ENCODE measurements at places on chromosomes 12 and 14.

DNA sequence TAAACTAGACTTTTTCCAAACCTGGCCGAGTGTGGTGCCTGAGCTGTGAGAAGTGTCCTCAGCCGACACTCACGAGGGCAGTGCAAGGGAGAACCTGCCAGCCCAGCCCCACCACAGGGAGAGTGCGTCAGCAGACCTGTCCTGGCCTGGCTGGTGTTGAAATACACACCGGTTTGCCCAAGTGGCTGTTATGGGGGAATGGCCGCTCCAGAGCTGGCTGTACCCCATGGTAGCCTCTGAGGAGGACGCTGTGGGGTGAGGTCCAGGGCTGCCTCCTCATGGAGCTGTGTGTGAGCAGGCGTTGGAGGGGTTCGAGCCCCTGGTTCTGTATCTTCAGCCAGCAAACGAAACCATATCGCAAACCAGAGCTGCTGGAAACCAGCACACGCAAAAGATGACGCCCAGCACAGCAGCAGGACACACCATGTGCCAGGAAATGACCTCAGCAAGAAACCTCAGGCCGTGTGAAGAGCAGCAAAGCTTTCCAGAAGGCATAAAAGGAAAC lies 9.4 kb downstream of the ANKRD9 start:
- DNase-seq, result no peak

GRCh38 chr12:93127107-93127560 lies 198.0 kb upstream of the EEA1 start:
- no peak for DNase-seq

DNA sequence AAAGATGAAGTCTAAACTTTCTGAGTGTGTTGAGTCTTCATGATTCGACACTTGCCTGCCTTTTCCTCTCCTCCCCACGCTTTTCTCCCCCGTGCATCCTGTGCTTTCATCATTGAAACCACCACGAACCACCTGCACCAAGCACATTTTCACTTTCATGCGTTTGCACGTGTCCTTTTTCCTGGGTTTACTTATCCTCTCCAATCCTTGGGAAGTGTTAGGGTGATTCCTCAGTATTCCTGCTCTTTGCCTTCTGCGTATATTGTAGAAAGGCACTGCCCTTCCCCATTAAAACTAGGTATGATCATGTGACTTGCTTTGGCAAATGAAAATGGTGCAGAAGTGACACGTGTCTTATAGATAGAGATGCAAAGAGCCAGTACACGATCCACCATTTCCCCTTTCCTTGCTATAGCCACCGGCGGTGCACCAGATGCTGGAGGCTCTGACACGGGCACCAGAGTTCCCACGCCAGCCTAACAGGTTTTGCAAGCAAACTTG lies 106.6 kb downstream of the BRMS1L start:
- no peak for DNase-seq

- DNase-seq, result no peak
These were observed 132.2 kb downstream of the FLRT2 start for GRCh38 chr14:85662096-85662495.

- no peak for DNase-seq
These were observed 28.3 kb downstream of the TMEM233 start for GRCh38 chr12:119621878-119622277.

DNA sequence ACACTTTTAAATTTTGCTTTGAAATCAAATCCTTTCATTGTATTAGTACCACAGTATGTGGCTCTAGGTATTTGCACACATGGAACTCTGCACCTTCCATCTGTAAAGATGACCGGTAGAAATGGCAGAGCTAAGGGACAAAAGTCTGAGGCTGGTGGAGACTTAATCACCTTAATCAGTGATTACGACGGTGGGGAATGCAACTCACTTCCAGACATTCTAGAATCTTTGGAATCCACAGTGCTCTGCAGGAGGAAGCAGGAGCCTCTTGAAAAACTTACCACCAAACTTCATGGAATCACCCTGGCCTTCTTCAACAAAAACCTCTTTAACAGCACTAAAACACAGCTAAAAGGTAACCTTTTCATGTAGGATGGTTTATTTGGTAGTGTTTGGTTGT lies 3.9 kb upstream of the DACT1 start:
- DNase-seq, result no peak

DNA sequence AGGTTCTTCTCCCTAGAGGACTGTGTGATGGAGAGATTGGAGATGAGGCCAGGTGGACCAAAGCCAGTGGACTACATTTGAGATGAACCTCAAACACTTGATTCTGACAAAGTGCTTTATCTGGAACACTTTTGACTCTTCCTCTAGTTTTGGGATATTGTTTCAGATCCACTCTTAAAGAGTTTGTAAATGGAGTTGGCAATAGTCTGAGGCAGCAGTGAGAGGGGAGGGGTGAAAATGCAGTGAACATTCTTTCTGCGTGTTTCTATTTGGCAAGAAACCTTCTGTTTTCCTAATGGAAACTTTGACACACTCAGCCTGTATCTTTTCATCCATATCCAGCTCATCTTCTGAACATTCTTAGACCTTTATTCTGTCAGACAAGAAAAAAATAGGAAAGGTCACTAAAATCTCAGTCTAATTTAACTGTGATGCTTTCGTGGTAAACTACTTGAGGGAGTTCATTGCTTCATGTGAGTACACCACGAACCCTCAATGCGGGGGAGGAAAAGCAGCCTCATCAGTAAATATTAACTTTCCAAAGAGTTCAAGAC lies 57.4 kb upstream of the KCNJ8 start:
- no peak for DNase-seq

DNA sequence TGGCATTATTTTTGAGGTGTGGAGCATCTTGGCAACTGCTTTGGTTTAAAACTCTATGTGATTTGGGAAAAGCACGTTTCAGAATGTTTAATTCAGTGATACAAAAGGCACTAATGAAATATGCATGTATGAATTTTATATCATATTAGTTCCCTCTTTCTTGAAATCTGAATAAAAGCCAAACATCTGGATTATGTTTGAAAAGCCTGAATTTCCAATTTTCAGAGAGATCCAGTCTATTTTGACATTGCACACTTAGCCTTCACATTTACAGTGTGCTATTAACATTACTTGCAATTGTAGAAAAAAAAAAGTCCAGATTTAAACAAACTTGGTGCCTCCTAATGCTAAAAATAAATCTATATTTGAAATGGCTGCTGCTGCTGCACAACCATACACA lies 219.1 kb upstream of the NPAS3 start:
- DNase-seq, result no peak

GRCh38 chr14:46215801-46216200 lies 435.8 kb downstream of the RPL10L start:
- DNase-seq, result no peak

DNA sequence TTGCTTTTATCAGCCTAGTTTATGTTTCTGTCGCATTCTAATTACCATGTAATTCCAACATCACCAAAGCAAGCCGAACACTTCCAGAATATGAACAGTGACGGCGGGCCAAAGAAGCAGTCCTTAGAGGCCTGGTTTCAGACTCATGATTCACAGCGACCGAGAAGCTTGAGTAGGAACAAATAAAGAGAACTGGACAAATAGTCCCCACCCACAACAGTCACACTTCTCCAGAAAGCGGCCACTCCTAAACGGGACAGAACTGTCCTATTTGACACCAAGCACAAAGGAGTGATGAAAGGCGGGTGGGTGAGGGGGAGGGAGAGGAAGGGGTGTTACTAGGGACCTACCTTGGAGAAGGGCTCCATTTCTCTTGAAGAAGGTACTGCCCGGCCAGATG lies 136.4 kb downstream of the FOXN3 start:
- no peak for DNase-seq

DNA sequence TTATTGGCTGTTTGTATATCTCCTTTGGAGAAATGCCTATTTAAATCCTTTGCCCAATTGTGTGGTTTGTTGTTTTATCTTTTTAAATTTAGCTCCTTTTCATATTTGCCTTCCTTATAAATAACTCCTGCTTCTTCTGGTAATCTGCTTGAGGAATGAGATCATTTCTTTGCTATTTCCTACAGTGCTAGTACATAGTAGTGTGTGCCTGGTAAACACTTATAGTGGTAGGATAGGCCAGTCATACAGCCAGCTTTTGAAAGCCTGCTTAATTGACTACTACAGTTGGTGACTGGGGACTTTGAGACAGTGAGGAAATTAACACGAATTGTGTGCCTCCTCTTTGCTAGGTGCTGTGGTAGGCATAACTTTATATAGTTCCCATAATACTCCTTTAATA lies 68.7 kb downstream of the BORCS5 start:
- DNase-seq, result no peak

DNA sequence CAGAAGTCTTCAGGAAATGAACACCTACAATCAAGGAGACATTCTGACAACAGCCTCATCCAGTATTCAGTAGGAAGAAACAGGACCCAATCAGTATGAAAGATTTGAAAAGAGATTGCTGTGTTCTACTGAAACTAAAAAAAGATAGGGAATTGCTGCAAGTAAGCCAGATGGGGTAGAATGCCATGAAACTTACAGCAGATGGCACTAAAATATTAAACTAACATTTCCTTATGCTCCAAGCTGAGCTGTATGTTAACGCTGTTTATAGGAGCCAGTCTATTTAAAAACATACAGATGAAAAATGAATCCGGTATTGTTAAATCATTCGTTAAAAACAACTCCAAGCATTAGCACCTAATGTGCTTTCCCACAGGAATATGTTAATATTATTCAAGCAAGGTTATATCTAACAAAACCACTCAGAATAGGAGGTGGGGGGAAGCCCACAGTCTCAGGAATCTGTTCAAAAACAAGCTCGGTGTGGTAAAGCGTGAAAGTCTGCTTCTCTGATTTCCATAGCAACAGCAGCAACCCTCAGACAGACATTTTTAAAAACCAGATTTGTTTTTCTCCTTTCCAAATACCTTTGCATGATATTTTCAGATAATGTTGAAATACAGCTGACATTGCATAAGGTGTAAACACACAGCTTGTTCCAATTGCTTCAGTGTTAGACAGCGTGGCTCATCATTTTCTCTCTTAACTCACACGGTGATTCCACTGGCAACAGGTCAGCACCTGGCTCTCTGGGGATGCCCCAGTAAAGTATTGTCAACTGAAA lies 131.4 kb upstream of the CCDC175 start:
- no peak for DNase-seq

DNA sequence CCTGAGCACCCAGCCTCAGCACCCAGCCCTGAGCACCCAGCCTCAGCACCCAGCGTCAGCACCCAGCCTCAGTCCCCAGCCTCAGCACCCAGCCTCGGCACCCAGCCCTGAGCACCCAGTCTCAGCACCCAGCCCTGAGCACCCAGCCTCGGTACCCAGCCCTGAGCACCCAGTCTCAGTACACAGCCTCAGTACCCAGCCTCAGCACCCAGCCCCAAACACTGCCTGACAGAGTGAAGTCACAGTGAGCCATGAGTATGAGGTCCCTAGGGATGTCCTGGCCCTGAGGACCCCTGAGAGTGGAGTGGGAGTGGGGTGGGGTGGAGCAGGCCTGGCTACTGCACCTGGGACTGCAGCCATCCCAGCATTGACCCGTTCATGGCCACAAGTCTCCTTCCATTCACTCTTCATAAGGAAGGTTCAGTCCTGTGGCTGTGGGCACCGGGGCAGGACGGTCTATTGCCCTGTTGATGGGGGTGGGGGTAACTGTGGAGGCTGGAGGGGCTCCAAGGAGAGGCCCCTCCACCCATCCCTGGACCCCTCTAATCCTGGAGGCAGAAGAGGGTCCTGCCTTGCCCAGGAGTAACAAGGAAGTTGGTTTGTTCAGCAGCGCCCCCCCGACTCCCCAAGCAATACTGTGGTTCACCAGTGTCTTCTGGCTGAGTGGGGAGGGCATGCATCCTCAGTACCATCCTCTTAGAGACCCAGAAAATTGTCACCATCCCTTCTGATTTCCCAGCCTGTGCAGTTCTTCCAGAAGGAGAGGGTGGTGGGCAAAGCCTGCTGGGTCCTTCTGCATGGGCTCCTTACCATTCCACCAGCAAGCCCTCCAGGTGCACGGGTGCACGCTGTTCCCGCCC lies 140.5 kb downstream of the ADGRD1 start:
- DNase-seq, result no peak

DNA sequence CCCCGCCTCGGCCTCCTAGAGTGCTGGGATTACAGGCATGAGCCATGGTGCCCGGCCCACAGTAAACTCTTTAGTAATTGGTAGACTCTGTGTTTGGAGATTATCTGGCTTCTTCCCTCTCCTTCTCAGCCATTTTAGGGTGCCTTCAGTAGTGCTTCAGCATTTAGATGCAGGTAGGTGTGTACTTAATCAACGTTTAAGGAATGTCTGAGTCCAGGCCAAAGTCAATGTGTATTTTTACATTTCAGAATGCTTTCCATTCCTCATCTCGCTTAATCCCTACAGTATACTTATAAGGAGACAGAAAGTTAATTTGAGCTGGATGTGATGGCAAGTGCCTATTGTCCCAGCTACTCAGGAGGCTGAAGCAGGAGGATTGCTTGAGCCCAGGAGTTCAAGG lies 20.5 kb upstream of the MGP start:
- no peak for DNase-seq

DNA sequence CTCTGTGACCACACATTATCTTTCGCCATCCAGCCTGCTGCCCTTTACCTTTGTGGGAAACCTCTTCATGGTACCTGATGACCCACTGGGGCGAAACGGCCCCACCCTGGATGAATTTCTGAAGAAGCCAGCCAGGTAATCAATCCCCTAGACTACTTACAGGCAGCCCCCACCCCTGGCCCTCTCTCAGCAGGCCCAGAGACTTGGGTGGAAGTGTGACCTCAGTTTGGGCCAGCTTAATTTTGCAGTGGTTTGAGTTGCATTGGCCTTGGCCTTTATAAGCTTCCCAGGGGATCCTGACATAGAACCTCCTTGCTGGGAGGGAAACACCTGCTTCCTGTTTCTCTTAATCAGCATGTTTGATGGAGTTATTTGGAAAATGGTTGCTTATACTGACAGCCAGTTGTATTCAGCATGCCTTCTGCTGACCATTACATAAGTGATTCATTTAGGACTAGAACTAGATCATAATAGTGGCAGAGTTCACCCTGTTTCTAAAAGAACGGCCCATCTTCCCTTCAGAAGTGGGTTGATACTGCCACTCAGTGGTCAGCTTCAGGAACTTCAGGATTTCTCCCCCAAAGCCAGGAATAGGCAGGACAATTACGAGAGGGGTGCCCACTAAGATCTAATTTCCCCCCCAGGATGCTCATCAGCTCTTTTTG lies 6.1 kb downstream of the SDR39U1 start:
- no peak for DNase-seq

GRCh38 chr12:12171991-12172511 lies 94.8 kb downstream of the LRP6 start:
- DNase-seq, result no peak

GRCh38 chr12:7832059-7832696 lies 40.5 kb downstream of the SLC2A14 start:
- no peak for DNase-seq

- no peak for DNase-seq
These were observed 322.9 kb downstream of the KCNH5 start for GRCh38 chr14:62722406-62722805.

DNA sequence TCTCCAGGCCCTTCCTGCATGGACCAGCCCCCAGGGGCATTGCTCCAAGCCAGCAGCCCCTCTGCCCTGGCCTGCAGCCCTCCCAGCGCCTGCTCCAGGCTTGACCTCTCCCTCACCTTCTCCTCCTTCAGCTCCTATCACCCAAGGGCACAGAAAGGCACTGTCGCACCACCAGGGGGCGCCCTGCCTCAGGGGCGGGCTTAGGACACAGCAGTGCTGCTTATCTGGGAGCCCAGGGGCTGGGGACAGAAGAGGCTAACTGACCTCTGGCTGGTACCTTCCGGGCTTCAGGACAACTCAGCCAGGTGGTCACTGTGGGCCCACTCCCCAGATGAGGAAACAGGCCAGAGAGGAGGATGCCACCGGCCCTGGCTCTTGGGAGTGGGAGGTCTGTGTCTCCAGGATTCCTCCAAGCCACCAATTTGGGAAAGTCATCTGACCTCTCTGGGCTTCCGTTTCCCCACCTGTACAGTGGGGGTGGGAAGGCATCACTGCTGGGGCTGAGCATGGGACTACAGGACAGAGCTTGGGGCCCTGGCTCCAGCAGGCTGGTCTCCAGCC lies 25.3 kb upstream of the GPR132 start:
- DNase-seq, result peak; percentile 58
